A375 (cell line): ENCODE measurements at places on chromosomes 7 and 10. TPM values are rescaled to one million over a fixed set of nuclear protein-coding genes. Genes with fewer than 3 reads are reported as not detected.

AQP1 gene
- total RNA-seq, result 1.2 TPM in 2 replicates

CYP2C8 gene
- not detected in 2 replicates for total RNA-seq

CFTR gene
- not detected in 2 replicates for total RNA-seq

GATA3 gene
- total RNA-seq, result 0.87 and 1.1 TPM in 2 replicates

CFAP58 gene
- total RNA-seq, result 0.41 and 0.74 TPM in 2 replicates

CLDN4 gene
- 6.8 and 8.0 TPM in 2 replicates for total RNA-seq
